ENCODE measurements at places on chromosomes 16 and 17. TPM values are rescaled to one million over a fixed set of nuclear protein-coding genes. Genes with fewer than 3 reads are reported as not detected.

- DNase-seq, result no peak
These were observed 720 bp upstream of the BCKDK start for GRCh38 chr16:31107465-31107867.

GRCh38 chr17:49995055-49995738, at the start of gene DLX3:
DLX3 (minus strand) TSS chr17:49995224; CDS start chr17:49994998, 226 bp downstream.
- peak; percentile 34 for DNase-seq

DNA sequence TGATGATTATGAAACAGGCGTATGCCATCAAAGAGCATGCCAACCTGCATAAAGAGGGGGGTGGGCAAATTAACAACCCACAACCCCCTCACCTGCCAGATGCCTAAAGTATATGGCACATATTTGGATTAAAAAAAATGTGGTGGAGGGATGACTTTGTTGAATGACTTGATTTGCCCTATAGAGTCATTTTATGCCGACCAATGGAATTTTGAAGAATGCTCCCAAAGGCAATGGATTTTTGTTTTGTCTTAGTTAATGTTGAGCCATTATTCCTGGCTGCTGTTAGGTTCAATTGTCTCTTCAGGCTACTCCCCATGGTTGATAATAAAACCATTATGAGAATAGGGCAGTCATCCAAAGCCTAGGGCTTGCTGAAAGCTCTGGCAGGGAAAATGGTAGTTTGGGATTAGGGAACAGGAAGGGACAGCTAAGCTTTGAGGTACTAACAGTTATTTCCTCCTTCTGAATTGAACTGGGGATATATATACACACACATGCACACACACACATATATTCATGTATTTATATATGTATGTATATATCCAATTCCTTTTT, 5.8 kb upstream of the CHCT1 start:
- no peak for DNase-seq

The AANAT gene
- total RNA-seq, result not detected

The GALNS gene
- 26.1 TPM for total RNA-seq

DNA sequence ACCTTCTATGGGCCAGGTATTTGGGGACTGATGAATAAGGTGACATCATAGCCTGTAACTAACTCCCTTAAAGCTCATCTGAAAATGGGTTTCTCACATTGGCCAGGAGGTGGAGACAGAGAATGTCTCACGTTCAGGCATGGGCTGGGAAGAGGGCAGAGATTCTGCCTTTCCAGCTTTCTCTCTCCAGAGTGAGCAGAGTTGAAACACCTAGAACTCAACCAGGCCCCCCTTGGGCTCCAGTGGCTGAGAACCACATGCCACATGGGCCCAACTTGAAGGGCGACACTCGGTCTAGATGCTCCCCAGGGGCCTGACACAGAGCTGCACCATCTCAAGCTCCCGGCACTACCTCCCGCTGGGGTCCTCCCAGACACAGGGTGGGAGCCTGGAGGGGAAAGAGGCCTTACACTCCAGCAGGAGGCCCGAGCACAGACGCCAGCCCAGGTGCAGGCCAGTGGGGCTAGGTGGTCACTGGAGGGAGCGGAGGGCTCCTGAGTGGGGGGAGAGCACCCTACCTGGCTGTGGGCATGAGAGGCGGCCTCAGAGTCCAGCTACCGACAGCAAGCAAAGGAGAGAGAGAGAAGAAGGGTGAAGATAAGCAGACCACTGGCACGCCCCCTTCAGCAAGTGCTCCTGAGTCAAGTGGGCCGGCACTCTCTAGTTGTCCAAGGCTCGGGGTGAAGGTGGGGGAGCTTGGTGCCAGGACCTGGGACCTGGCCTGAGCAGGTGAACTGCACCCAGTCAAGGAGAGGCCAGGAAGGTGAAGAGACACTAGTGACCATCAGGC, 55.9 kb downstream of the MYO18A start:
- no peak for DNase-seq

- no peak for DNase-seq
These were observed 15.1 kb upstream of the ZFHX3 start for GRCh38 chr16:73062743-73063733.

GRCh38 chr16:67844497-67844896, 2.2 kb upstream of the NUTF2 start:
- DNase-seq, result no peak

DNA sequence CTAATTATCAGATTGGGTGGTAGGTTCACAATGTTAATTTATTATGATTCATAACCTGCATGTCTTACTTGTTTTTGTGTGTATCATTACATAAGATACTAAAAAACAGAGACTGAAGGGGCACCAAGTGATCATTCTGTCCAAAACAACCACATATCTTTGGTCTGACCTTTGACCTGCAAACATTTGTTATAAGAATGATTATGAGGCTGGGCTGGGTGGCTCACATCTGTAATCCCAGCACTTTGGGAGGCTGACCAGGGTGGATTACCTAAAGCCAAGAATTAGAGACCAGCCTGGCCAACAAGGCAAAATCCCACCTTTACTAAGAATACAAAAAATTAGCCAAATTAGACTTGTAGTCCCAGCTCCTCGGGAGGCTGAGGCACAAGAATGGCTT, 116.4 kb downstream of the SPAG9 start:
- no peak for DNase-seq

DNA sequence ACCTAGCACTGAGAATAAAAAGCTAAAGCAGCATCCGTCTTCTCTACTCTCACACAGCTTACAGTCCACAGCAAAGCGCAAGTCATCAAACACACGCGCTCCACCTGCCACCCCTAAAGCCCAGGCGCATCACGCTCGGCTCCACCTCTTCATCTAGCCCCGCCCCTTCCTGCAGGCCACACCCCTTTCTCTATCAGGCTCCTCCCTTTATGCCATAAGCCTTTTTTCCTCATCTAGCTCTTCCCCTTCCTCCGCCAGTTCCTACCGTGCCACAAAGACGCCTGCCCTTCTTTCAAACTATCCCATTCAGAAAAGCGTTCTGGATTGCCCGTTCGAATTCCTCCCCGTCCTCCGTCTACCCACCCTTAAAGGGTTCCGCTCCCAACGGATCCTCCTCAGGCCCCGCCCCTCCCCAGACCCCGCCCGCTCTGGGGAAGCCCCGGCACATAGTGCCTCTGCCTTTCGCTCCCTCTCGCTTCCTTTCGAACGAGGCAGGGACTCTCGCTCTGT, 417 bp downstream of the C16orf46 start:
- peak; percentile 95 for DNase-seq

DNA sequence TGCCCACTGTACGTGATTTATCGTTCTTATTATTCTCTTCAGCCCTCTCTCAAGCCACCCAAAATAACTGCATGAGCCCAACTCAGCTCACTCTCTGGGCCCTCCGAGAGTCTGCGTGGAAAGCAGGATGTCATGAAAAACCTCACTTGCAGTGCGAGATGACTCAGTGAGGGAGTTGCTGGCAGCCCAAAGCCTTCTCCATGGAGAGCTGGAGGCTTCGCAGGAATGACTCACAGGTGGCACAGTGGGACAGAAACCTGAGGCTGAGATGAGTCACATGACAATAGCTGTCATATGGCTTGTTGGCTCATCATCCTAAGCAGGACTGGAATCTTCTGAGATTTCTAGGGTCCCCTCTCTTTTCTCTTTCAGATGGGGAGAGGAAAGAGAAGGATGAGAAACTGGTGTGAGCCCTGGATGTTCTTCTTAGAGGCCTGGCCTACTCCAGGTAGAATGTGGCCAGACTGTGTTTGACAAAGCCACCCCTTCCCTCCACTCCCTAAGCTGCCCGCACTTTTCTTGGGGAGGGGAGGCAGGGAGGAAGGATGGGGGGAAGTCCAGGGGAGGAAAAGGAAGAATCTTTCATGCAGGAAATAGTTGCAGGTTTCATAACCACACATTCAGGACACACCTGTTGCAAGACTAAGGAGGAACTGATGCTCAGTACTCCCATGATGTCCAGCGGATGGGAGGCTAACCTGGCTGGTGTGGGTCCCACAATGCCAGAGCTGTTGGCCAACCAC, 160.6 kb upstream of the RPL38 start:
- no peak for DNase-seq

DNA sequence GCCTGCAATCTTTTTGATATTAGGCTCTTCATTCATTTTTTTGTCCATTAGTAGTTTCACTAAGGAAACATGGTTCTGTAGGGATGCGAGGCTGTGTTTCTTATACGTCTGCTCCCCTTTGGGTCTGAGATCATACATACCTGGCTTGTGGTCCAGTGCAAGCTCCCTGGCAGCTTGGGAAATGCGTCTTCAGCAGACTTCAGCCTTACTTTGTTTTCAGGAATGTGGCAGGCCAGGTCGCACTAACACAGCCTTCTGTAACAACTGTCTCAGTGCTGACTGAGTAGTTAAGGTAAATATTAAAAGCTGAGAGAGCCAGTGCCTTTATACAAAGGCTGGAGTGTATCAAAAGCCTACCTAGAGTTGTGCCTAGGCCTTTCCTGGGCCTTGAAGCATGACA, 970.5 kb upstream of the EEF2KMT start:
- no peak for DNase-seq

Data from omental fat pad (tissue), 4 donors.